Activated CD4-positive, alpha-beta memory T cell treated with anti-CD3 and anti-CD28 coated beads, Interleukin-2, amount 10 ng/mL, durations not matched to agents 7 days and 5 days (primary cell): ENCODE measurements at places on chromosomes 4 and X. TPM values are rescaled to one million over a fixed set of nuclear protein-coding genes. Genes with fewer than 3 reads are reported as not detected.

- peak; percentile 67 for DNase-seq
These were observed 1.6 kb upstream of the IDUA start for GRCh38 chr4:985123-985830.

GRCh38 chrX:153392642-153393321 lies 8.4 kb downstream of the PNMA6E start:
- DNase-seq, result no peak

DNA sequence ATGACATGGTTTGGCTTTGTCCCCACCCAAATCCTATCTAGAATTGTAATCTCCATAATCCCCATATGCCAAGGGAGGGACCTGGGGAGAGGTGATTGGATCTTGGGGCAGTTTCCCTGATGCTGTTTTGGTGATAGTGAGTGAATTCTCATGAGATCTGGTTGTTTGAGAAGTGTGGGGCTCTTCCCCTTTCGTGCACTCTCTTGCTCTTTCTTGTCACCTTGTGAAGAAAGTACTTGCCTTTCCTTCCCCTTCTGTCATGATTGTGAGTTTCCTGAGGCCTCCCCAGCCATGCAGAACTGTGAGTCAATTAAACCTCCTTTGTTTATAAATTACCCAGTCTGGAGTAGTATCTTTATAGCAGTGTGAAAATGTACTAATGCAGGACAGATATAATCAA lies 36.4 kb upstream of the FREM3 start:
- no peak for DNase-seq

GRCh38 chr4:161182913-161183312 lies 980.9 kb downstream of the FSTL5 start:
- DNase-seq, result no peak

The FAT1 gene
- 0.03 TPM for total RNA-seq

GRCh38 chr4:10354746-10355145 lies 102.5 kb downstream of the ZNF518B start:
- DNase-seq, result no peak

- DNase-seq, result no peak
These were observed 32.9 kb upstream of the GPR78 start for GRCh38 chr4:8547108-8547911.

GRCh38 chr4:102319594-102319993 lies 25.7 kb downstream of the SLC39A8 start:
- DNase-seq, result no peak

The IGSF1 gene
- not detected for total RNA-seq

The EGF gene
- total RNA-seq, result not detected

The HS6ST2 gene
- total RNA-seq, result 0.18 TPM

DNA sequence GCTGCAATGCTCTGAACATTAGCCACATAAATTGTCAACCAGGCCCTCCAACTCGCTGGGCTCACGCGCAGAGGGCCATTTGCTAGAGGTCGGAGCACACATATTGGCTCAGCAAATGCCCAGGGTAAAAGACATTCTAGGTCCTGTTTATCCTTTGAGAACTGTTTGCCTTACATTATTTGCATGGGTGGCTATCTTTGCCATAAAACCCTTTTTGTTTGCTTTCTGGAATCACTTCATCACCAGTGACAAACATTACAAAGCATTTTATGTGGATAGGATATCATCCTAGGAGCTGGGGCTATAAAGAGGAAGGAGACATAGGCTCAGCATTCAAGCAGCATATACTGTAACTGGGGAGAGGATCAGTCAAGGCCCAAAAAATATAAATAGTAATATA lies 149.2 kb upstream of the RAI2 start:
- no peak for DNase-seq

The CLCN5 gene
- total RNA-seq, result 3.0 TPM

The ADAMTS3 gene
- not detected for total RNA-seq

- DNase-seq, result no peak
These were observed 27.6 kb downstream of the CLCN5 start for GRCh38 chrX:49949961-49950360.

The PAGE1 gene
- not detected for total RNA-seq

- no peak for DNase-seq
These were observed 116.8 kb upstream of the UGT8 start for GRCh38 chr4:114481856-114482255.

- no peak for DNase-seq
These were observed 12.4 kb downstream of the PRRG1 start for GRCh38 chrX:37361596-37361995.

The CHIC1 gene
- 6.5 TPM for total RNA-seq

The SSX3 gene
- not detected for total RNA-seq

- DNase-seq, result no peak
These were observed 178.0 kb downstream of the GASK1B start for GRCh38 chr4:157994863-157995262.

The ZNF630 gene
- 1.2 TPM for total RNA-seq

DNA sequence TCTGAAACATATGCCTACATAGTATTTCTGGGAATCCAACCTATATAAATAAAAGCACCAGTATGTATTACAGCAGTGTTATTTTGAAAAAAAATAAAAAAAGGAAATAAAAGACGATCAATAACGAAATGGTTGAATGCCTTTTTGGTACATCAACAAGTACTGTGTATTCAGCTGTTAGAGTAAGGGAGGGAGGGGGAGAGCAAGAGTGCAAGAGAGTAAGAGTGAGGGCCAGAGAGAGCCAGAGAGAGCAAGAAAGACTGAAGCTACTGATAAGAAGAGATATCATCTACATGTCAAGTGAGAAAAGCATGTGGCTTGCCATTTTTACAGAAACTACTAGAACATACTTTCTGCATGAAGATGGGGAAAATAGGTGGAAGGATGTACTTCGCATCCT lies 1.8 kb downstream of the SPIN4 start:
- DNase-seq, result no peak

DNA sequence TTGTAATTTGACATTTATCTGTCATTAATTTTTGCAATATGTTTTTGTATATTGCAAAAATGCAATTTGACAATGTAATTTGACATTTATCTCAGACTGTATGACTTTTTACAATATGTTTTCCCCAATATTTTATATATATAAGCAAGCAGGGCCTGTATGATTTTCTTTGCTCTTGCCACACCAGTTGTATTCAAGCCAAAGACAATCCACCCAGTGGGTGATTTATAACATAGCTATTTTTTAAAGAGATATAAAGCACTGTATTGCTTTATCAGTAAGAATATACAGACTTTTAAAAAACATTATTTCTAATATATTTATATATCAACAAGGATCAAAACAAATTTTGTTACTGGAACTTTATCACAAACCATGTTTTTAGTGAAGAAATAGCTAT lies 47.3 kb downstream of the SLIT2 start:
- no peak for DNase-seq

The CENPVL1 gene
- total RNA-seq, result not detected

The GRIA3 gene
- not detected for total RNA-seq

- DNase-seq, result no peak
These were observed 35.0 kb downstream of the DCX start for GRCh38 chrX:111376897-111377578.

DNA sequence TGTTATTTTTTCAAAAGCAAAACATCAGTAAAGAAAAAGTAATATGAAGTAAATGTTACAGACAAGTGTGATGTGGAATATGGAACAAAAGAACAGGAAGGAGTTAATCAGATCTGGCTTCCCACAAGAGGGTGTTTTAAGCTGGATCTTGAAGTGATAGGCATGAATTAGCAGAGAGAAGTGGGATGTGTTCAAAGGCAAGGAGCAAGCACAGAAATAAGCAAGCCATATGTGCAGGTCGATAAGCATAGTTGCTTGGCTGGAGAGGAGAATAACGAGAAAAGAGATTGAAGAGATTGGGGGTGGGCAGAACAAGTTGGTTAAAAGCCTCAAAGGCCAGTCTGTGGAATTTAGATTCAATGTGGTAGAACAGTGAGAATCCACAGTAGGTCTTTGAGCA lies 60.9 kb upstream of the PRPS1 start:
- no peak for DNase-seq

DNA sequence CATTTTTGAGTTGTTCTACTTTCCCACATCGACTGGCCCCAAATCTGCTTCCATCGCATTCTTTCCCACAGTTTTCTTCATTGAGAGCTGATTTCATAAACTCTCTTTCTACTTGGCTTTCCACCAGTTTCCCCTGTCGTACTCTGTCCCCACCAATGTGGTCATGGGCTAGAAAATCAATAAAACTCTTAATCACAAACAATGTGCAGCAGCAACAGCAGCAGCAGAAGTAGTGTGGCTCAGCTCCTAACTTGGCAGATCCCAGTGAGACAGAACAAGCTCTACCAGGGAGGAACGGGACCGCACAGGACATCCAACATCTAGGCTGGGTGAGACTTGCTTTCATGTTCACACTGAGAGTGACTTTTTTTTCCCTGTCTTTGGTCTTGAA lies 3.1 kb upstream of the SETD7 start:
- no peak for DNase-seq

The ATP1B4 gene
- total RNA-seq, result not detected

The SPANXC gene
- not detected for total RNA-seq

- DNase-seq, result no peak
These were observed 509.6 kb downstream of the MID1IP1 start for GRCh38 chrX:39310891-39311290.

The METAP1 gene
- 41.5 TPM for total RNA-seq

The CCKAR gene
- total RNA-seq, result not detected

GRCh38 chrX:131792356-131792749 lies 230.7 kb upstream of the STK26 start:
- DNase-seq, result no peak

The GABRB1 gene
- not detected for total RNA-seq

DNA sequence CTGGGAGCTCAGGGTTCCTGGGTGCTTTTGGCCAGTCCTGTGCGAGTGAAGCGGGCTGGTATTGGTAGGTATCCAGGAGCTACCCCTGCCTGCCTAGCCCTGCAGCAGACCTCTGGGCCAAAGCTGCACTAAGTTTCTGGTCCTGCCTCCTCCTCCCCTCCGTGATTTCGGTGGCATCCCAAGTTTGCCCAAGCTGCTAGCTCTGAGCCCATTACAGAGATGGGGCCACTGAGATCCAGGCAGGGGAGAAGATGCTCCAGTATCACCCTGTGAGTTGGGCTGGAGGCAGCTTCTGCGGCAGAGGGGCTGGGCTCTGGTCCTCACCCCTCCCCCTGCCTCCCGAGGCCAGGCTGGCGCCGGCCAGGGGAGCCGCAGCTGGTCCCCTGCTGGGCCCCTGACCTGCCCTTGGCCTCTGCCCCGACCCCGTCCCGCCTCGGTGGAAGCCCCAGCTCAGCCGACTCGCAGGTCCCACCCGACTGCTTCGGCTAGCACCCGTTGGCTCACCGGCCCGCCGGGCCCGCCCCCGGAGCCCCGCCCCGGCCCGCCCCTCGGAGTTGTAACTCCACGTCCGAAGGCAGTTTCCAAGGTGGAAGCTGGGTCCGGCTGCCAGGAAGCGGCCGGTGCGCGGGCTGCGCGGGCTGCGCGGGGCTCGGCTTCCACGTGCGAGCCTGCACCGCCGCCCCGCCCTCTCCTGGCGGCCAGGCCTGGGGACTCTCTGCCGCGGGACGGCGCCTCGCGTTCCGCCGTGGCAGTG lies at the start of gene DUSP9:
DUSP9 (plus strand) TSS at position 584 of the 754 bp plus-strand sequence. CDS start 751 bp downstream, outside the sequence.
- no peak for DNase-seq

The PCYT1B gene
- 0.45 TPM for total RNA-seq

GRCh38 chrX:53882331-53882730 lies 161.9 kb downstream of the PHF8 start:
- no peak for DNase-seq
